ENCODE measurements at places on chromosomes 1 and 21. TPM values are rescaled to one million over a fixed set of nuclear protein-coding genes. Genes with fewer than 3 reads are reported as not detected.

DNA sequence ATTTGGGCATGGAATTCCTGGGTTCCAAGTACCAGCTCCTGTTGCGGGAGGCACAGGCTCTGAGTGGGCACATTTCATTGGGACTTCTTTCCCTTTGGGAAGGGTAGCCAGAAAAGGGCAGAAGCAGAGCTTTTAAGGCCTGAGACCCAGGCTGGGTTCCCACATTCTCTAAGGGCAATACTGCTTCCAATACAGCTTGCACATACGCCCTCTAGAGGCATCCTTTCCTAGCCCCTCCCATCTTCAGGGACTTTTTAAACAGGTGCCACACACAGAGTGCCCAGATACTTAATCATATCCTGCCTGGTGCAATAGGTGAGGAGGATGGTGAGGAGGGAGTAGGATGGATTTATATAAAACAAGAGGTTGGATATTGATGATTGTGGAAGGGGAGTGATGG is 5.7 kb downstream of the GPR88 start:
- no peak overlapping the region for H3K4me3 ChIP-seq
- H3K4me1 ChIP-seq, result no peaks in the 10 kb centered on the region
- no peak overlapping the region for H3K27ac ChIP-seq
- H3K36me3 ChIP-seq, result no peaks in the 10 kb centered on the region
- DNase-seq, result no peak
- peaks cover 23% of the 10 kb centered on the region for H3K27me3 ChIP-seq

DNA sequence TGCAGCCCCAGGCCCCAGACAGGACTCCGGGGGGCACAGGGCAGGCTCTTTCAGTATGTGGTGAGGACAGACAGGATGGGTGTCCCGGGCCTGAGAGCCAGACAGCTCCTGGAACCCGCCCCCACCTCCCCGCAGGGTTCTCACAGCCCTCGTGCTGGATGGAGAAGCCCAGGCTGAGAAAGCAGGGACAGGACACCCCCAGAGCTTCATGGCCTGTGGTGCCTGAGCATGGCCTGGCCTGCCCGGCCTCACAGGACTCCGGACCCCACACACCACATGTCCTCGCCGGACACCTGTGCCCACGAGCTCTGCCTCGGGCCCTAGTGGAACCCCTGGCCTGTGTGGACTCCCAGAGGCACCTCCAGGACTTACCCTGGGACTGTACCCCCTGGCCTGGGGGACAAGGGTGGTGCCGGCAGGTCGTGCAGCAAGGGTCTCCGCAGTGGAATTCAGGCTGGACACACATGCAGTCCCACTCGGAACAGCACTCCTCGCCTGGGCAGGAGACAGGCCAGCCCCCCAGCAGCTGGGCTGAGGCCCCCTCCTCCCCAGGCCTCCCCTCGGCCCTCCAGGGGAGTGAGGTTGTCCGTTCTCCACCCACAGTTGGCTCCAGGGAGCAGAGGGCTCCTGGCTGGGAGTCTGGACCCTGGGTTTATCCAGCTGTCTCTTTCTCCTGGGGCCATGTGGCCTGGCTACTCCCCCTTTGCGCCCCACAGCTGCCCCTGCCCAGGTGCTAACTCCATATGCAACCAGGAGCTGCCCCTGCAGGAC is 1.2 kb downstream of the TNFRSF18 start:
- H3K27ac ChIP-seq, result no peak overlapping the region
- no peaks in the 10 kb centered on the region for H3K36me3 ChIP-seq
- no peak overlapping the region for H3K4me3 ChIP-seq
- no peaks in the 10 kb centered on the region for H3K27me3 ChIP-seq

- H3K27me3 ChIP-seq, result 0 out of 2 replicates have a peak, but pooled peaks cover 4% of the 10 kb centered on the region
- no peak overlapping the region for H3K4me3 ChIP-seq
- no peaks in the 10 kb centered on the region for H3K4me1 ChIP-seq
- H3K36me3 ChIP-seq, result no peaks in the 10 kb centered on the region
Measured at GRCh38 chr1:176220100-176220689, 13.1 kb upstream of the COP1 start.

- H3K27me3 ChIP-seq, result no peaks in the 10 kb centered on the region
- H3K27ac ChIP-seq, result no peak overlapping the region
- no peak for DNase-seq
Measured at GRCh38 chr1:220875260-220875659, 4.0 kb upstream of the HLX start.

Gene TSPAN1
- total RNA-seq, result not detected

- DNase-seq, result no peak
- no peaks in the 10 kb centered on the region for H3K27me3 ChIP-seq
- H3K4me3 ChIP-seq, result no peak overlapping the region
- H3K36me3 ChIP-seq, result no peaks in the 10 kb centered on the region
- H3K4me1 ChIP-seq, result no peaks in the 10 kb centered on the region
Measured at GRCh38 chr1:972726-973458, 6.6 kb downstream of the PLEKHN1 start.

Measured in GM23248 (cell line).